ENCODE measurements at places on chromosomes 16 and 17. TPM values are rescaled to one million over a fixed set of nuclear protein-coding genes. Genes with fewer than 3 reads are reported as not detected.

The IL34 gene
- 74.2 TPM for total RNA-seq

The SDK2 gene
- under 0.01 TPM for total RNA-seq

The KCNJ16 gene
- not detected for total RNA-seq

The PTX4 gene
- total RNA-seq, result 0.06 TPM

The PRDM7 gene
- total RNA-seq, result not detected

The CD300LF gene
- not detected for total RNA-seq

The SCRN2 gene
- total RNA-seq, result 40.4 TPM

The TERF2IP gene
- total RNA-seq, result 50.7 TPM

The KCNH4 gene
- not detected for total RNA-seq

The KRT27 gene
- total RNA-seq, result not detected

The LASP1 gene
- total RNA-seq, result 88.5 TPM

The TMEM88 gene
- total RNA-seq, result 0.40 TPM

The SOX8 gene
- 1.4 TPM for total RNA-seq

The TMC8 gene
- total RNA-seq, result not detected

The CTRB1 gene
- not detected for total RNA-seq

The FAM171A2 gene
- total RNA-seq, result 0.79 TPM

The HOXB1 gene
- not detected for total RNA-seq

The G6PC1 gene
- total RNA-seq, result not detected

The ABCC6 gene
- total RNA-seq, result 0.75 TPM

The CPHXL2 gene
- not detected for total RNA-seq

The ITGAD gene
- not detected for total RNA-seq

The RAMP2 gene
- total RNA-seq, result 0.19 TPM

The SALL1 gene
- 0.31 TPM for total RNA-seq

The SLC22A31 gene
- total RNA-seq, result 0.25 TPM

Measured in aortic smooth muscle cell (primary cell).